ENCODE measurements at places on chromosomes 13 and 19.

DNA sequence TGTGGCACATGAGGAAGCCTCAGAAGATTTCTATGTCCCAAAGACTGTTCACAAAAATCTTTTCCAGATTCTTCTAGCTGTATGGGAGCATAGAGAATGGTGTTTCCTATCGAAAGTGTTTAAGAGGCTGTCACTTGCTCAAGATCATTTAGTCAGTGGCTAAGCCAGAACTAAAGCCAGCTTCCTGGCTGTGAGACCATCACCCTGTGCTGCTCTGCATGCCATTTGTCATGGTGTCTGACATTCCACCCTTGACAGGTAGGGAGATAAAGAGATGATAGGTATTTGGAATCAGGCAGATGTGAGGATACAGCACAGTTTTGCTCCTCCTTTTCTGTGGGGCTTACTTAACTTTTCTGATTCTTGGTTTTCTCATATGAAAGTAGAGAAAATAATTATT, 177.3 kb downstream of the DNAJC15 start:
- DNase-seq, result no peak

DNA sequence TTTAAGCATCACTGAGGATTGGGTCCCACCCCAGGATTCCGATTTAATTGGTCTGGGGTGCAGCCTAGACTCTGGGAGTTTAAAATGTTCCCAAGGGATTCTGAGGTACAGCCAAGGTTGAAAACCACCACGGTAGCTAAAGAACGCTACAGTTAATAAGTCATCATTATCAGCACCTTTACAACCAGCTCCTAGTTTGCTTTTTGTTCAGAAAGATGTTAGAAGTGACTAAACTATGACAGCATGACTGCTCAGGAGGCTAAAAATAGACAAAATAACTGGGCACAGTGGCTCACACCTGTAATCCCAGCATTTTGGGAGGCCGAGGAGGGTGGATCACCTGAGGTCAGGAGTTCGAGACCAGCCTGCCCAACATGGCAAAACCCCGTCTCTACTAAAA, 11.7 kb upstream of the EPSTI1 start:
- DNase-seq, result no peak

DNA sequence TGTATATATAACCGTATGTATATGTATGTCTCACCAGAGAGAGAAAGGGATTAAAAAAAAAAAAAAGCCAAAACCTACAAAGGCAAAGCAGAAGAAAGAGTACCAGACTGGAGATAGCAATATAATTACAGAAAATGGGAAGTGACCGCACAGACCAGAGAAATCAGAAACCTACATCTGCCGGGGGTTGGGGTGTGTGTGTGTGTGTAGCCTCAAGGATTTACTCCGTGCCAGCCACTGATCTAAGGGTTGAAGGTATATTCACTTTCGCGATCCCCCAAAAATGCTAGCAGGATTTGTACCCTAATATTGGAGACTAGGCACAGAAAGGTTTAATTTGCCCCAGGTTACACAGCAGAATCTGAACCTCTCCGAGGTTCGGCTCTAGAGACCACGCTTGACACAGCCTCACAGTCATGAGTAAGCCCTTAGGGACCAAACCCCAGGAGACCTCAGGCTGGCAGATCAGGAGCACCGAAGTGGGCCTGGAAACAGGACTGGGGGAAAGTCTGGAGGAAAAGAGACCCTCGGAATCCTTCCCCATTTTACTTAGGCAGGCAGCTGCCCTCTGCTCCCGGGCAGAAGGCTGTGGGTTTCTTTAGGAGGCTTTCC, 14.8 kb downstream of the ARL11 start:
- no peak for DNase-seq

GRCh38 chr19:38402623-38402966, 298 bp upstream of the FAM98C start:
- no peak for DNase-seq

- DNase-seq, result no peak
Observed at GRCh38 chr13:110713642-110713952, at the start of gene ING1. ING1 (plus strand) TSS chr13:110713700; CDS start chr13:110714150, 450 bp downstream.

- peak; percentile 47 for DNase-seq
Observed at GRCh38 chr13:41960211-41960636, 685 bp downstream of the VWA8 start.

DNA sequence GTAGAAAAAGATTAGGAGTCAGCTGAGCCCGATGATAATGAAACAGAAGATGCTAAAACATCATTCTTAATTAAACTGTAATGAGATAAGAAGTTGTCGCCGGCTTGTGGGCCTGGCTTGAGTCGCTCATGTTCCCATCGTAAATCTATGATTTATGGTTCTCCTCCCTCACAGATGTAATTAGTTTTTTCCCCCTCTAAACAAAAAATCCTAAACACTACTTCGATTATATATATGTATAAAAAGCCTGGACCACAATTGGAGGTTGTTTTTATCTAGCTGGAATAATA, 151.3 kb downstream of the PTPRS start:
- DNase-seq, result no peak
